ENCODE measurements at places on chromosomes 3 and 15.

DNA sequence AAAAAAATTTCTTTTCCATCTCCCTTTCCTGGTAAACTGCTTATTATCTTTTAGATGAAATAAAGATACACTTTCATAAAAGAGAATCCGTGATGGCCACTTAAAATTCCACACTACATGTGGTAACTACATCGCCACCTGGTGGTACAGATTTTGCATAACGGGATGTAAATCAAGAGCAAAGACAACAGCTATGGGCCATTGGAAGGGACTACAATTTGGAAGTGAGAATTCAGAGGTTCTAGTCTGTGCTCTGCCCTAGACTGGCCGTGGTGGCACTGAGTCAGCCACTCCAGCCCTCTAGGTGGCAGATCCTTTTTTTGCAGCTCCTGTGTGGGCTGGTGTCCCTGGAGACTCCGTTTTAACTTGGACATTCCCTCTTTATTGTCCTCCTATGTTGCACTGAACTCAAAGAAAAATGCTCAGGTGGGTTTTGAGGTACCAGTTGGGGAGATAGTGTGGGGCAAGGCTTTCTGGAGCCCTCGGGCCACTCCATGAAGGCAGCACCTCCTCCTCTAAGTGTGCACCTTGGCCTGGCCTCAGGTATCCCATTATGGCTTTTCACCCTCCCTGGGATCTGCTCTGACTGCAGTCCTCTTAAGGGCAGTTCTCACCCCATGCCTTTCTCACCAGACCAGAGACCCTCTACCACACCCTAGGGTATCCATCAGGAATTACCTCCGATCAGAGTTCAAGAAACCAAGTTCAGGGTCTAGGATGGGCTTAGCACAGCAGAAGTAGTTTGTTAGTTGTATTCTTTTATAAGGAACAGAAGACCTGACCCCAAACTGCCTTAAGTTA is 54.9 kb downstream of the SPSB4 start:
- DNase-seq = peak; percentile 38

DNA sequence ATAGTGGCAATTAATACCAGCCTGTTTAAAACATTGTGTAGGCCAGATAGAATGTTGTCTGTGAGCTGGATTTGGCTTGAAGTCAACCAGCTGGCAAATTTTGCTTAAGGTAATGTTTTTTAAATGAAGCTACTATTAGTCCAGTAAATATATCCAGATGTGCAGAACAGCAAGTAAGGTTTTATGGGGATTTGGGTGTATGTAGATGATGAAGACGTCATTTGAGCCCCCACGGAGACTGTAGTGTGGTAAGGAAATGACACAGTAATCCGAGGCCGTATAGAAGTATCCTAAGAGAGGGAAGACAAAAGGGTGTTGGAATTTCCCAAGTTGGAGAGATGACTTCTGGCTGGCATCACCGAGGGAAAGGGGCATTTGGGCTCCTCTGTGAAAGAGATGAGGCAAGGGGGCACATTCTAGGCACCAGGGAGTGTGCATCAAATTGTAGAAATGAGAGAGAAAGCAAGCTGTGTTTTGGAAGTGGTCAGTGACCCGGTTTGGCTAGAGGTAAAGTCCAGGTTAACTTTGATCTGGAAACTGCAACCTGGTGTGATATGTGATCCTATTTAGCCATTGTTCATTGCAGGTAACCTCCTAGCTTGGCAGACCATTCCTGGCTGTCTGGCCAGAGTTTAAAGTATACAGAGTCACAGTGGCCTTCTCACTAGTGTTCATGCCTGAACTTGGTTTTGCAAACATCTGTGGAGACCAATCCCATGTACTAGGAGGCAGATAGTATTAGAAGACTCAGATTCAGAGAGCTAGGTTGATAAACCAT is 104.2 kb downstream of the ITPR1 start:
- no peak for DNase-seq

- no peak for DNase-seq
These were observed 38.0 kb upstream of the MRPL3 start for GRCh38 chr3:131540821-131541220.

GRCh38 chr15:99434506-99435112 is 131.2 kb upstream of the MEF2A start:
- DNase-seq = no peak

DNA sequence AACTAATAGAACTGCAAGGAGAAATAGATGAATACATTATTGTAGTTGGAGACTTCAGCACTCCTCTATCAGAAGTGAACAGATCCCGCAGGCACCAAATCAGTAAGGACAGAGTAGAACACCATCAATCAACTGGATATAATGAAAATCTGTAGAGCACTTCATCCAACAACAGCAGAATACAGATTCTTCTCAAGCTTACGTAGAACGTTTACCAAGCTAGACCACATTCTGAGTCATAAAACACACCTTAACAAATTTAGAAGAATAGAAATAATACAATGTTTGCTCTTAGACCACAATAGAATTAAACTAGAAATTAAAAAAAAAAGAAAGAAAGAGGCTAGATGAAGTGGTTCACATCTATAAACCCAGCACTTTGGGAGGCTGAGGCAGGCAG is 70.7 kb upstream of the NEDD4 start:
- DNase-seq = no peak

DNA sequence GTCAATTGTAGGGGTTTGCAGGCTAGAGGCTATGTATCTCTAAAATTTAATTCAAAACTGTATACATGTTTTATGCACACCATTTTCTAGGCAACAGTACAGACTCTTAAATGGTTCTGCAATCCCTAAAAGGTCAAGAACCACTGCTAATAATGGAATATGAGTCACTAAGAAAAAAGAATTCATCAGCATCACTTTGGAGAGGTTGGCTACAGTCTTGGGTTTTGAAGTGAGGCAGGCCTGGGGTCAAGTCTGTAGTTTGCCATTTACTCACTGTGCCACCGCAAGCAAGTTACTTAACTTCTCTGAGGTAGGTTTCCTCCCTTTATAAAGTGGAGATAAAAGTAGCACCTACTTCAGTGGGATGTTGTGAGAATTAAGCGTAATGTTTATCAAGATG is 33.7 kb downstream of the THRB start:
- no peak for DNase-seq

DNA sequence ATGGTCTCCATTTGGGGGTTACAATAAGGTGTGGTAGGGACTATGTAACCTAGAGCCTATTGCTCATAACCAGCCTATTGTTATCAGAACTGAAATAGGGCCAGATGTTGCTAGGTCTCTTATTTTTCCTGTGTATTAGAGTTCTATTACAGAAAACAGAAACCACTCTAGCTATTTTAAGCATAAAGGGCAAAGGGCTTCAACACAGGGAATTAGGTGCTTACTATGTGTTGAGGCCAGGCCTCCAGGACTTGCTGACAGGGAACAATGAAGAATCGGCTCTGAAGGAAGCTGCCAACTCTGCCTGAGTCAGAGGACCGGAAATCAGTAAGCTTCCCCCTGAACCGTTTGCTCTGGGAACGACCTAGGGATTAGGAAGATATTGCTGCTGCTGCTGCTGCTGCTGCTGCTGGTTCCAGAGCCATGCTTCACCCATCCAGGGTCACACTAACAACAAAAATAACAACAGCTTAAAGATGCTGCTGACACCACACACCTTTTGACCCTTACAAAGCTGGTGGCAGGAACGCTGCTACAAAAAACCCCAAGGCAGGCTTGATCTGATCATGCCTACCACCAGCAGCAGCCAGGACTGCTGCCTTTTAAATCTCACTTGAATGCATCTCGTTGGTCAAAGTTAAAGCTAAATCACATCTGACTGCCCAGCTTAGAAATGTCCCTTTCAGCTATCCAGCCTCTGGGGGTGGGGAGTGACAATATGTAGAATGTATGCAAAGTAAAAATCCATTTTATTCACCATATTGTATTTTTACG is 276.9 kb upstream of the IL12A start:
- no peak for DNase-seq

- no peak for DNase-seq
These were observed 19.5 kb downstream of the COPS2 start for GRCh38 chr15:49135911-49136310.

- DNase-seq = no peak
These were observed 427.9 kb upstream of the BCHE start for GRCh38 chr3:166265153-166265552.

All from progenitor cell of endocrine pancreas (in vitro differentiated cells).